ENCODE measurements at places on chromosomes 12 and 14. TPM values are rescaled to one million over a fixed set of nuclear protein-coding genes. Genes with fewer than 3 reads are reported as not detected.

DNA sequence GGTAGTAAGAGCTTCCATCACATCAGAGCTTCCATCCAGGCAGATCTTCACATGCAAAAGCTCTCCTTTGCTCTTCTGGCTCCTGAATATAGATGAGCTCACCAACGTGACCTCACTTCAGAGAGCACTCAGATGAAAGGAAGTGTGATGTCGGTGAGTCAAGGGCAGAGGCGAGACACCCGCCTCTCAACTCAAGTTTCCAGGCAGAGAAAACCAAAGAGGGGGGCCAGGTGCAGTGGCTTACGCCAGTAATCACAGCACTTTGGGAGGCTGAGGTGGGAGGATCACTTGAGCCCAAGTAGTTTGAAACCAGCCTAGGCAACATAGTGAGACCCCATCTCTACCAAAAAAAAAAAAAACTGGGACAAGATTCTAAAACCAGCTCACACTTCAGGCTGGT is 126.9 kb downstream of the DUSP6 start:
- H3K36me3 ChIP-seq: peaks cover 13% of the 10 kb centered on the region
- peak; percentile 55 for DNase-seq
- no peaks in the 10 kb centered on the region for H3K27me3 ChIP-seq
- H3K27ac ChIP-seq: peak overlapping the region; percentile 98
- H3K4me1 ChIP-seq: peaks cover 43% of the 10 kb centered on the region
- peak overlapping the region; percentile 52 for H3K4me3 ChIP-seq

DNA sequence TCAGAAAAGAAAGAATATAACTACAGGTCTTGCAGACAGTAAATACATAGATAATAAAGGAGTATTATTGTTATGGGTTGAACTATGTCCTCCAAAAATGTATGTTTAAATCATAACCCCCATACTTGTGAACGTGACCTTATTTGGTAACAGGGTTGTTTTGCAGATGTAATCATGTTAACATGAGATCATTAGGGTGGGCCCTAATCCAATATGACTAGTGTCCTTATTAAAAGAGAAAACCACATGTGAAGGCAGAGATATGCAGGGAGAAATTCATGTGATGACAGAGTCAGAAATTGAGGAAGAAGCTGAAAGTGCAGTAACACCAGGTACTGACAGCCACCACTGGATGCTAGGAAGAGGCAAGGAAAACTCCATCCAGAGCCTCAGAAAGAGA is 29.0 kb downstream of the MAGOHB start:
- H3K4me1 ChIP-seq: no peaks in the 10 kb centered on the region
- H3K4me3 ChIP-seq: no peak overlapping the region
- no peaks in the 10 kb centered on the region for H3K27me3 ChIP-seq
- H3K36me3 ChIP-seq: no peaks in the 10 kb centered on the region
- DNase-seq: no peak
- no peak overlapping the region for H3K27ac ChIP-seq

DNA sequence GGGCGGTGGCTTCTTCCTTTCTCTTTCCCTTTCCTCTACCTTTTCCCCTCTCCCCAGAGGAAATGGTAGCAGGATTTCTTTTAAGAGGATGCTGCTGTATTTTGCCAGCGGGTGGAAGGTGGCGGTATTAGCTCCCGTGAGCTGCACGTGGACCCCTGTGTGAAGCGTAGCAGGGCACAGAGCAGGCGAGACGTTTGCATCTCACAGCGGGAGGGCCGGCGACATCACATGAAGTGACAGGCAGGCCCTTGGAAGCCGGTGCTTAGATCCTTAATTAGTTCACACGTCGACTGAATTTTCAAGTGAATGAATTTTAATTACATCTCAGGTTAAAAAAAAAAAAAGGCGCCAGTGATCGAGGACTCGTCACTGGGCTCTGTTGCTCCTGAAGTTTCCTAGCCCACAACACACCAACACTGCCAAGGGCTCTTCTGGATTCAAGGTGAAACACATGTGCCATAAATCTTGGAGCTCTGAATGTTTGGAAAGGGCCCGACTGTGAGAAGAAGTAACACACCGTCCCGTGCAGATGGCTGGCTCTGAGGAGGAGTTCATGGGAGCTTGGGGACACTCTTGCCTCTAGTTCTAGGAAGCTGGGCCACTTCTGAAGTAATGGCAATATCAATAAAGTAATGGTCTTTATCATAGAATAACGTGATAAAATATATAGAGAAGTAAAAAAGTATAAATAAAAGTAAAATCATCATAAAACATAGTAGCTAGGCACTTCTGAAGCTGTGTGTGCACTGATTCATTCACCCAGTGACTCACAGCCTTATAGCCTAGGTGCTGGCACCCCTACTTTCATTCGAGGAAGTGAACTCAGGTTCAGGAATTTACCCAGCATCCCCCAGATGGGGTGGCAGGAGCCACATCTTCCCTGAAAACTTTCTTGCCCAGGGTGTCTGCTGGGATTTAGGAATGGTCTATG is 75.3 kb downstream of the AACS start:
- H3K4me3 ChIP-seq: no peak overlapping the region
- H3K27me3 ChIP-seq: no peaks in the 10 kb centered on the region
- DNase-seq: peak; percentile 54
- peaks cover 37% of the 10 kb centered on the region for H3K36me3 ChIP-seq
- peak overlapping the region; percentile 26 for H3K27ac ChIP-seq

DNA sequence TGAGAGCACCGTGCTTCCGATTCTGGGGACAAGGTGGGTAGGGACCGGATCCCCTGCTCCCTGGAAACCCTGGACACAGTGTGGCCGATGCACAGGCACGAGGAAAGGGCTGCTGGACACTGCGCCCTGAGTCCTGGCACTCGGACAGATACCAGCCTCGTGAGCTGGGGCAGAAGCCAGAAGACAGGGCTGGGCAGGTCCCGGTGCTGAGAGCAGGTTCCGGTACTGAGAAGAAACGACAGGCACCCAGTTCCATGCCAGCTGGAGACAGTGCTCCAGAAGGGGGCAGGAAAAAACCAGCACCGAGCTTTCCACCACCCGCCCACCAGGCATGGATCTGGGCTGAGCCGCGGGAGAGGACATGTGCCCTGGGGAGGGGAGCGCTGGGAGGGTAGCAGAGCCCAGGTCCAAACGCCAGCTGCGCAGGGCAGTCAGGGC is 6.5 kb downstream of the XRCC3 start:
- peaks cover 48% of the 10 kb centered on the region for H3K36me3 ChIP-seq
- H3K4me3 ChIP-seq: no peak overlapping the region
- H3K27ac ChIP-seq: no peak overlapping the region
- no peaks in the 10 kb centered on the region for H3K27me3 ChIP-seq
- DNase-seq: no peak

DNA sequence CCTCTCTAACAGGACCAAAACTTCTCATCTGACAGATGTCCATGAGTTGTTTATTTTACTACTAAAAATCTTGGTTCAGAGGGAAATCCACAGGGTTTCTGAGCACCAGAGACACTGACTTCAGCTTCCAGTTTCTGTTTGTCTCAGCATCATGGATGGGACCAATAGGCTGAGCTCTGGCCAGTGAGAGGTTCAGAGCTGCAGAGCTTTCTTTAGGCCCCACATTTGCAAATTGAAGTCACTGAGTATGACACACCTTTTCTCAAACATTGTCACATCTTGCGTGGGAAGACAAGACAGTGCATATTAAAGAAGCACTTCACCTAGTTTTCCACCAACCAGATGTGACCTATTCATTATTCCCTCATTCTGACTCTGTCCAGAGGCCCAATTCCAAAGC is 45.2 kb downstream of the RDH12 start:
- no peak overlapping the region for H3K27ac ChIP-seq
- no peak overlapping the region for H3K4me3 ChIP-seq
- H3K36me3 ChIP-seq: peaks cover 4% of the 10 kb centered on the region
- no peaks in the 10 kb centered on the region for H3K27me3 ChIP-seq
- no peaks in the 10 kb centered on the region for H3K4me1 ChIP-seq
- DNase-seq: no peak

- H3K27me3 ChIP-seq: no peaks in the 10 kb centered on the region
- DNase-seq: no peak
- H3K4me1 ChIP-seq: peaks cover 22% of the 10 kb centered on the region
- no peak overlapping the region for H3K27ac ChIP-seq
- peaks cover 14% of the 10 kb centered on the region for H3K36me3 ChIP-seq
Measured at GRCh38 chr14:67416810-67417209, 4.8 kb upstream of the PLEK2 start.

SVOP gene
- not detected for total RNA-seq

FAM186B gene
- total RNA-seq: 0.29 TPM
